ENCODE measurements at places on chromosomes 12 and 14.

GRCh38 chr12:7989827-7990491, 42.6 kb upstream of the FOXJ2 start:
- DNase-seq, result no peak

- peak; percentile 68 for DNase-seq
These were observed 1.2 kb upstream of the AMIGO2 start for GRCh38 chr12:47080725-47081502.

GRCh38 chr14:84670796-84671195, 859.1 kb upstream of the FLRT2 start:
- DNase-seq, result peak; percentile 40

- DNase-seq, result no peak
These were observed 20.1 kb downstream of the ERC1 start for GRCh38 chr12:1011091-1011490.

- no peak for DNase-seq
These were observed 191.8 kb downstream of the SLC16A7 start for GRCh38 chr12:59787610-59788009.

- DNase-seq, result peak; percentile 59
These were observed 28.0 kb downstream of the TXNRD1 start for GRCh38 chr12:104243551-104243950.

DNA sequence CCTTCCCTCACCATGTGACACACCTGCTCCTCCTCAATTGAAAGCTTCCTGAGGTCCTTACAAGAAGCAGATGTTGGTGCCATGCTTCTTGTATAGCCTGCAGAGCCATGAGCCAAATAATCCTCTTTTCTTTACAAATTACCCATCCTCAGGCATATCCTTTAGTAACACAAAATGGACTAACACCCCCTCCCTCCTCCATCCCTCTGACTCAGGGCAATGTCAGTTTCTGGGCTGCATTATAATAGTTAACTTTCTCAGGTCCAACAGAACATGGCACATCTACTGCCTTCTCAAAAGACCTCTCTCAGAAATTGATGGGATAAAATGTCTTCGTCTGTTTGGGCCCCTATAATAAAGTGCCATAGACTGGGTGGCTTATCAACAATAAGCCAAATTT, 287.0 kb downstream of the DPF3 start:
- DNase-seq, result no peak

DNA sequence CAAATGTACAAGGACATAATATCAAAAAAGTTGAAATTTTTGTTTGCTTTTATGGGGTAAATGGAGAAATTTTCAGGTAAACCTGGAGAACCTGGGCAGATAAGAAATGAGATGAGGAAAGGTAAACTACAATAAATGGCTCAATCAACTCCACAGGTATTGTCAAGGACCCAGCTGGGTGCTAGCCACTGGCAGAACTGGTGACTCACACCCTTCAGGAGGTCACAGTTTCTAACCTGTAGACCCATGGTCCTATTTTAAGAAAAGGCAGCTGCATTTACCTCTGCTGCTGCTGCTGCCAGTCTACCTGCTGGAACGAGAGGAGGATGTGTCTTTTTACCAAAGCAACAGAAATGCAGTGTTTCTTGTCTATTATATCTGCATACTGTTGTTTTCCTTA, 226.6 kb downstream of the ALG10B start:
- DNase-seq, result no peak

DNA sequence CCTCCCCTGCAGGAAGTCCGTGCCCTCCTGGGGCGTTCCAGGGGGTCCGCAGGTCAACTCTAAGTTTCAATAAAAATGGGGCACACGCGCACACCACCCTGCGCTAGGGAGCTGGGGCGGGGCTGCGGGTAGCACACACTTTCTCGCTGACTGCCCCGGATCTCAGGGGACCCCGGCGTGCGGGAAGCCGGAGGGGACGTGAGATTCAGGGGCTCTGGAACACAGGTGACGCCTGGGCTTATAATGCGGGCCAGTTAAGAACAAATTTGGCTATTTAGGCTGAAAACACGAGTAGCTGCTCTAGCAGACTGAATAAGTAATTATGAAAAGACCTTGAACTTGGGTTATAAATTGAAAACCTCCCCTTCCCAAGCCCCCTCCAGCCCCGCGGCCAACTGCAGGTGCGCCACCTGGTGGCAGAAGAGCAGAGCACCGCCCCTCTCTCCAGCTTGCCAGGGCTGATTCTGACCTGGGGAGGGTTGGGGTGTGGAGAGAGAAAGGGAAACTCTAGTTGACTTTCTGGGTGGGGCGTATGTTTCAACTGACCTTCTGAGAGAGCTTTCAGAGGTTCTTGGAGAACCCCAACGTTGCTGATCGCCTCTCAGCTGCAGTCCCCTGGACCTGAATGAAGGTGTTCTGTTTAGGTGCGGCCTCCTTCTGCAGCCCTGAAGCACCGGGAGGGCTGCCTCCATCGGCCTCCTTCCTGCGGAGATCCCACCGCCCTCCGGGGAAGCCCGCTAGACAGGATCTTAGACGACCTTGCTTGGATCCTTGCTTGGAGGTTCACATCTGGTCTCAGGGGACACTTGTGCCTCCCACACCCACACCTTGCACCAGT, 118.4 kb upstream of the EVL start:
- DNase-seq, result no peak

GRCh38 chr14:56138928-56139327, 20.7 kb downstream of the PELI2 start:
- no peak for DNase-seq

- DNase-seq, result no peak
These were observed 282.1 kb downstream of the PAWR start for GRCh38 chr12:79408689-79409088.

DNA sequence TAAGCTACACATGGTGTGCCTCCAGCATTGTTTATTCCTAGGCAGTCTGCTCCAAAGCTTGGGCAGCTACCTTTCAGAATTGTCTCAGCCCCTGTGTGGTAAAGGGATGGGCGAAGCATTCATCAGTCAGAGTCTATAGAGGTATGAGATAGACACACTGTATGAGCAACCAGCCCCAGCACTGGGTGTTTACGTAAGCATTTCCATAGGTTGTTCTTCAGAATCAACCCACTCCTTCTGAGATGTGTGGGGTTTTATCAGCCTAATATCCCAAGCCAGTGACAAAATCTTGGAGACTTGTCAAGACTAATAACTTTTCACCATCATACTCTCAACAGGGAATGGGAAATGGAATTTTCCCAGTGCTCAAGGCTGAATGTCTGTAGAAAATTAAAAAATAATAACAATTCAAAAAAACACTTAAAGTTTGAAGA, 98.2 kb downstream of the BTG1 start:
- DNase-seq, result peak; percentile 29

DNA sequence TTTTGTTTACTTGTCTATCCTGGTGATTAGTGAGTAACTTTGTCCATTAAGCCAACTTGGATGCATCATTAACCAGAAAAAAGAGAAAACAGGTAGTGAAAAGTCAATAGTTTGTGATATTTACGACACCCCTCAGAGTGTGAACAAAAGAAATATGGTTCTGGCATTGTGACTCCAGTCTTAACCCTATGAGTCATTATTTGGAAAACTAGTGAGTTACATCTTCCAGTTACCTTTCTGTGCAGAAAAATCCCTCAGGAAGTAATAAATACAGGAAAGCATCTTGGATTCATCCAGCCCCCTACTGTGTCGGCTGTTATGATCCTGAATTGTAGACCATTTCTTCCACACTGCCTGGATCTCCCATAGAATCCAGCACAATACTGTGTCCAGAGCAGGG, 379.1 kb downstream of the GALC start:
- DNase-seq, result peak; percentile 78

- DNase-seq, result no peak
These were observed 26.8 kb downstream of the XRCC3 start for GRCh38 chr14:103688441-103688840.
